CD4-positive, alpha-beta T cell treated with Interleukin-15 for 4 hours (primary cell): ENCODE measurements at places on chromosomes 11 and 22.

DNA sequence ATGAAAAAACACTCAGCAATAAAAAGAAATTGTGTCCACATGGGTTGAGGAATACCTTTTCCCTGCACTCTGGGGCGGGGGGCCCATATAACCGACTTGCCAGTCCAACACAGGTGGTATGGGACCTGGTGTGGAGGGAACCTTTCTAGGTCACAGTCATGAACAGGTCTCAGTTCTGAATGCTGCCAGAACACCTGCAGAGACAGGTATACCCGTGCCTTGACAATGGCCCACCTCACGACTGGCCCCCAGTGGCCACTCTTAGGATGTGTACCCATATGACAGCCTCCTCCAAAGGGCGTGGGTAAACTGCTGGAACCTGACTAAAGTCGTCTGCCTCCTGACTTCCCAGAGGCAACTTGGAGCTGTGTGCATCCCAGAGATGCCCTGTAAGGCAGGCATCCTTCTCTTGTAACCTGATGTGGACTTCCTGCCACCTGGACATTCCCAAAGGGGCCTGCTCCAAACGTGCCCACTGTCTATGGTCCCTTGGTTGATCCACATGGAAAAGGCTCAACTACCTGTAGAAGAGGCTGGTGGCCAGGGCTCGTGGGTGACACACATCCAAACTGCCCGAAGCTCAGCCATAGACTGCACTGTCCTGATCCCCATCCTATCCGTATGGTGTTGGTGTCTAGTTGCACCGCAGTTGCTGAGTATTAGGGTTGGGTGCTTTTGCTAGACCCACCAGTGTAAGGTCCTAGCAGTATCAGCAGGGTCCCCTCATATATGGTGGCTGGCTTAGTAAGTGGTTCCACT lies 859.3 kb downstream of the BRD1 start:
- no peak for DNase-seq

DNA sequence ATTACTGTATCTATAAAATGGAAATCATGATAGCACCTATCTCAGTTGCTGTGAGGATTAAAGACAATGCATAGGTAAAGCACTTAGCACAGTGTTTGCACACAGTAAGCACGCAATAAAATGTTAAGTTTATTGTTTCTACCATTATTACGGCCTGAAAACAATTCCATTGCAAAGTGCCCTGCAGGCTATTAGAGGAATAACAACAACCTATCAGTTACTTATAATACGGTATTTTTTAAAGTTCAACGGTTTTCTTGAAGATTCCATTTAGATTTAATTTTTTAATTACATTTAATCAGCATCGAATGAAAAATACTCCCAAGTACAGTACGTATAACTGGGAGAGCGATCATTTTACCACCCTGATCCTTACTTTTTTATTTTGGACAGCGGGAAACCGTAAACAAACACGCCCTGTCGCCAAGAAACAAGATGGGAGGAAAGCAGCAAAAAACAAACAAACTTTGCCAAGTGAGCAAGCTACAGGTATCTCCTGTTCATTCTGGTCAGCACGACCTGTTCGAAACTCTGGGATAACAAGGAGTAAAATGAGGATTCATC lies 893 bp downstream of the SLC36A4 start:
- no peak for DNase-seq

- no peak for DNase-seq
These were observed at the start of gene TMPRSS6 for GRCh38 chr22:37109242-37109917. Gene TMPRSS6 (minus strand): TSS chr22:37109713. CDS start chr22:37103417, 6,296 bp downstream.

DNA sequence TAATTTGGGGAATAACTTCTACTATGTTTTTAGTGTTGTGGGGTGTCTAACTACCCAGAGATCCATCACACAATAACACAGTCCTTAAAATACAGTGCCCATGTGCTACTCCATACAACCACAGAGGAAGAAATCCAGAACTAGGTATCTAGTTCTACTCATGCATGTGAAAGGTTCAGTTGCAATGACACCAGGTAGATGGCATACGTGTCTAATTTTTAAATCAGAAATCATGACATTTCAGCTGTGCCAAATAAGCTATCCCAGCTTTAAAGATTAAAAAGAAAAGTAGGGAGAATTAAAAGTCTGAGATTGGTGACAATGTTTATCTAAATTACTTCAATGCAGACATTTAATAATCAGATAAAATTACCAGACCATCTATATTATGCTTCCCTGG lies 122.2 kb downstream of the CD44 start:
- no peak for DNase-seq

GRCh38 chr11:102438311-102439062 lies 14.1 kb downstream of the TMEM123 start:
- no peak for DNase-seq
